ENCODE measurements at places on chromosomes 3 and 15. TPM values are rescaled to one million over a fixed set of nuclear protein-coding genes. Genes with fewer than 3 reads are reported as not detected.

DNA sequence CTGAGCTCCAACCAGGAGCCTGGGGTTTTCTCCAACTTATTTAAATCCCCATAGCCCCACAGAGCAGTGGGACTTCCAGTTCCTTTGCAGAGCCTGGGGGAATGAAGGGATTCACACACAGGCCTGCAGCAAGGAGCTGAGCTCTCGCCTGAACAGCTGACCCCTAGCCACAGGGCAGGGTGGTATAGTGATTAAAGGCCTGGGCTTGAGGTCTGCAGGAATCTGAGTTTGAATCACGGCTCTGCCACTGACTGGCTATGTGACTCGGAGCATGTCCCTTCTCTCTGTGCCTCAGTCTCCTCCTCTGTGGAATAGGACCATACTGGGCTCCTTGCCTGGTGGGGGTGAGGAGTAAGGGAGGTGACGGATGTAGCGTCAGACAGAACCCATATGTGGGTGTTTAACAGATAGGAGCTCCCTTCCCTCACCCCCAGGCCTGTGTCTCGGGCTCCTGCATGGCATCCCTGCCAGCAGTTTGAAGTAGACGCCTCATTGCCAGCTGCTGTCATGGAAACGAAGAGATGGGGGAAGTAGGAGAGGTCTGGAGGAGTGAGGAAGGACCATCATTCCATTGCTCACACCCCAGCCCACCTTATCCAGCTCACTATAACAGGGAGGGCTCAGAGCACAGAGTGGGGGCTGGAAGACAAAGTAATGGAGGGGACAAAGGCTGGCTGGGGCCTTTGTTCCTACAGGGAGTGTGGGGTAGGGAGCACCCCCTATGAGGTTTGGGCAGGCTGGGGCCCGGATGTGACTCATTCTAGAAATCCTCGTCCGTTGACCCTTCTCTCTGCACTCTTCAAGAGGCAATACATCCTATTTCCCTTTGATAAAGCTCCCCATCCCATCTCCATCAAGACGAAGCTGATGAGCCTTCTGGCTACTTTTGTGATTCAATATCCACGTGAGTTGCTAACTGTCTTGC lies 14.8 kb downstream of the HRH1 start:
- no peak overlapping the region for H3K4me3 ChIP-seq
- no peaks in the 10 kb centered on the region for H3K4me1 ChIP-seq
- no peaks in the 10 kb centered on the region for H3K36me3 ChIP-seq
- no peaks in the 10 kb centered on the region for H3K27me3 ChIP-seq

- no peak overlapping the region for H3K4me3 ChIP-seq
- H3K36me3 ChIP-seq, result no peaks in the 10 kb centered on the region
- peak overlapping the region; percentile 59 for H3K27ac ChIP-seq
- H3K4me1 ChIP-seq, result no peaks in the 10 kb centered on the region
- DNase-seq, result peak; percentile 95
- no peaks in the 10 kb centered on the region for H3K27me3 ChIP-seq
Observed at GRCh38 chr3:53269888-53270880, 14.4 kb upstream of the TKT start.

DNA sequence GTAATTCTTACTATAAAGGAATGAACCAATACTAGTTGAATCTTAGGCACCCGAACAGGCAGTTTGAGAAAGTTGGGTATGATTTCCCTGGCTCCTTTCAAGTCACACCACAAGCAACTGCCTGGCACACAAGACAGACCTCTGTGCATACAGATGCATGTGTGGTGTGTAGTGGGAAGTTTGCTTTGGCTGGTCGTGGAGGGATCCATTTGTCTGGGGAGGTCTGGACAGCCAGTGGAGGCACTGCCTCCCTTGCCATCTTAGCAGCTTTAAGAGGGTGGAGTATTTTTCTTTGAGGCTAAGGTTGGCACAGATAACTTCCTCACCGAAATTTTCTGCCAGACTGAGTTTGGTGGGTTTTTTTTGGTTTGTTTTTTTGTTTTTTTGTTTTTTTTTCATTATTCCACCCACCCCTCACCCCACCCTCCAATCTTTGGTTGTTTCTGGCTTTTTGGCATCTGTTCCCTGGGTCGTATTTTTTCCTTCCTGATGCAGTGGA lies 97.1 kb downstream of the TMEM212 start:
- no peak overlapping the region for H3K4me3 ChIP-seq
- H3K27me3 ChIP-seq, result no peaks in the 10 kb centered on the region
- DNase-seq, result no peak
- H3K36me3 ChIP-seq, result no peaks in the 10 kb centered on the region
- H3K4me1 ChIP-seq, result no peaks in the 10 kb centered on the region
- H3K27ac ChIP-seq, result no peak overlapping the region

Gene TIMP4
- total RNA-seq, result 8.5 TPM

Gene DAZL
- total RNA-seq, result 21.7 TPM

Data from H9 (cell line).